ENCODE measurements at places on chromosomes 3 and 15.

GRCh38 chr15:63010920-63011693 lies 31.4 kb upstream of the TPM1 start:
- no peak for DNase-seq

- no peak for DNase-seq
Observed at GRCh38 chr3:149042789-149043386, 43.4 kb downstream of the HLTF start.

GRCh38 chr3:128402319-128402718 lies 64.4 kb downstream of the DNAJB8 start:
- no peak for DNase-seq

DNA sequence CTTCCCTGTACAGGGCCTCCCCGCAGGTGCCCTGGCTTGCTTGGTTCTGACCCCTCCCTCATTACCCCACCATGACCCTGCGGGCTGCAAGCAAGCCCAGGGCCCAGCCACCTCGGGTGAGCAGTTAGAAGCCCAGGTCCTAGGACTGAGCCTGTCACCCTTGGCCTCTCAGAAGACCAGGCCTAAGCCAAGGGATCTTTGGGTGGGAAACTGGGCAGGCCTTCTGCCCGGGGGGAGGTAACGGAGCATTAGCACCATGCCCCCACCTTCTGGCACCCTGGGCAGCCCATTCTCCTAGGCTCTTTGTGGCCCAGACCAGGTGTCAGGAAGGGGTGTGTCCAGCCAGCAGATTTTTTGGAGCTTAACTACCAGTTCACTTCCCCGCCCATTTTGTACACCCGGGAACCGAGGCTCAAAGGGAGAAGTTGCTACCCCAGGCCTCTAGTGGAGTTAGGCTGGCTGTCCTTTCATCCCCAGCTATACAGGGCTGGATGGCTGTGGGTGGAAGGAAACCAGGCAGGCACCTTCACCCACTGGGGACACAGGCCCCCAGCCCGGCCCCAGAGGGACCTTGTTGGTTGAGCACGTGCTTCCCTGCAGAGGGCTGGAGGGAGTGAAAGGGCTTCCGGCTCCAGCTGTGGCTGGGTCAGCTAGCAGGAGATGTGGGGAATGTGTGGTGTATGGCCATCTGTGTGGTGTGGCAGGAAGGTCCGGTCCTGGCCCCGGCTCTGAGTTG lies 1.4 kb downstream of the CSK start:
- peak; percentile 80 for DNase-seq

DNA sequence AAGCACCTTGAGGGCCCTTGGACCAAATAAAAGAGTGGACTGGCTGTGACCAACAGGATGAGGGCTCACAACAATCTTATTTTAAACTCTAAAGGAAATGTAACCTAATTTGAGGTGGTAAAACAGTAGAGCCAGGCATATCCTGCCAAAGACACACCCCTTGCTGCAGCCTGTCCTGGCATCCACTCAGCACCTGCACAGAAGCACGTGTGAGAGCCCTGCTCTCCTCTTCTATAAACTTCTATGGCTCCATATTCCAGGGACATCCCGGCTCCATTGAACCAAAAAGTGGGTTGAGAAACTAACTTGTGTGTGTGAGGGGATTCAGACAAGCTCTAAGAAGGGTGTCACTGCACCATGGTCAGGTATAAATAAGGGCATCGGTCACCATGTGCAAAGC lies 190.9 kb upstream of the CHRNA7 start:
- DNase-seq: no peak

DNA sequence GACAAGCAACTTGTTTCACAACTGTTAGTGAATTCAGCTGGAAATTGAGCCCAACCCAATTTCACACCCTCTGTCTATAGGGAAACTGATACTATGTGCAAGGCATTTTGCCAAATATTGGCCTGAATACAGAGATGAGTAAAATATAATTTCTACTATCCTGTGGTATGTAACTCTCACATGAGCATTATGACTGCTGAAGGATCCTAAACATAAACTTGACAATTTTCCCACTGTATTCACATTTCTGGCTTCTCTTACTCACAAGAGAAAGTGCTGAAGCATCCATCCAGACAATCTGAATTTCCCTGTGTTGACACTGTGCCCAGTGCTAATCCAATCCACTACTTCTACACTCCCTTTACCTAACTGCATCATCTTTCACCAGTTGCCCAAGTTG lies 28.4 kb downstream of the SERPINI2 start:
- no peak for DNase-seq

DNA sequence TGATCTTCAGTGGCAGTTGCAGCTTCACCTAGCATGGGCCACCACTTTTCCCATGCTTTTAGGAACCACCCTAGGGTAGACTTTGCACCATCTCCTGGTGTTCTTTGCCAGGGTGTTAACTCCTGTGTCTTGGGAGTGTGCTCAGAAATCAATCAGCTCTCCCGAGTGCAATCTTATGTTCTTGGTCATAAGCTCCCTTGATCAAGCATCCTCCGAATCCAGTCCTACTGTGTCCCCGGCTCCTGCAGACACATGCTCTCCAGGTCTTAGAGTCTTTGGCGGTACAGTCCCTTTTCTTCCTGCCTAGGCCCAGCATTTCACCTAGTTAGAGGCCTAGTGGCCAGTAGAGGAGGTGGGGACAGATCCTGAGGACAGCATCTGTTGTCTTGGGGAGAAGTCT lies 74.7 kb upstream of the SYN2 start:
- no peak for DNase-seq

GRCh38 chr3:115236496-115236895 lies 89.4 kb upstream of the ZBTB20 start:
- no peak for DNase-seq

Measured in AML-193 (cell line).